ENCODE measurements at places on chromosomes 1 and 21.

- no peak for DNase-seq
These were observed 1.2 kb downstream of the GBP5 start for GRCh38 chr1:89271341-89272015.

- no peak for DNase-seq
These were observed 1.5 kb upstream of the CNN3 start for GRCh38 chr1:94928293-94928939.

DNA sequence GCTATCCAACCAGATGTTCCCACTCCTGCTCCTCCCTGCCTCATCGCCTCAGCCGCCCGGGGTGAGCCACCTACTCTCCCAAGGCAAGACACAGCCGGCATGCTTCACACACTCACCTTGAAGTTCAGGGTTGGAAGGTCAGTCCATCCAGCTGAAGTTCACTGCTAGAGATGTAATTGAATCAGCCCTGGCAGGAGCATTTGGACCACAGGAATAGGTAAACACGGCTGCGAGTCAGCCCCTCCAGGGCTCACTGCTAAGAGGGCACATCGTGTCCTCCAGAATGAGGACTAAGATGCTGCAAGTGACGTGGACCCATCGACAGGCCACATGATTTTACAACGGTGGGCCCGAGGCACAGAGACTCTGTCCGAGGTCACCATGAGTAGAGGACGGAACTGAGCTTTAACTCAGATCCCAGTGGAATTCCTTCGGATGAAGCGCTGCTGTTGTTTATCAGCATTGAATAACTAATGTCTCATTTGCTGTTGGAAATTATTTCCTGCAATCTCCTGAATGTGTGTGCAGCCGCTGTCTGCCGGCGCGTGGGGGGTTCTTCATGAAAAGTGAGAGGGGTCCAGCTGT, 41.9 kb downstream of the RSPH1 start:
- DNase-seq = no peak

DNA sequence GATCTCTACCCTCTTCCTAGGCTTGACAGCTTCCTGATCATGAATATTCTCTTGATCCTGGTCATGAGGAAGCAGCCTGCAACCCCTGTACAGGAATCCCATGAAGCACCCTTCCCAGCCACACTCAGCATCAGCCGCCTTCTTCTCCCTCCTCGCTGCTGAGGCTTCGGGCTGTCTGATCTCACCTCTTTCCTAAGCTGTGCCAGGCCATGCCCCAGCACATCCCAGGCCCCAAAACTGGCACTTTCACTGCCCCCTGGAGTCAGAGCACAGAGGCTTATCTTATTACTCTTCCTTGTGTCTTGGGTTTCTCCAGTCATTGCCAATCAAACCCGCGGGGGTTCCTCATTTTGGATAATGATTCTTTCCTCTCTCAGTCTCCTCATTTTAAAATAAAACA, 259.5 kb downstream of the RGS7 start:
- no peak for DNase-seq

DNA sequence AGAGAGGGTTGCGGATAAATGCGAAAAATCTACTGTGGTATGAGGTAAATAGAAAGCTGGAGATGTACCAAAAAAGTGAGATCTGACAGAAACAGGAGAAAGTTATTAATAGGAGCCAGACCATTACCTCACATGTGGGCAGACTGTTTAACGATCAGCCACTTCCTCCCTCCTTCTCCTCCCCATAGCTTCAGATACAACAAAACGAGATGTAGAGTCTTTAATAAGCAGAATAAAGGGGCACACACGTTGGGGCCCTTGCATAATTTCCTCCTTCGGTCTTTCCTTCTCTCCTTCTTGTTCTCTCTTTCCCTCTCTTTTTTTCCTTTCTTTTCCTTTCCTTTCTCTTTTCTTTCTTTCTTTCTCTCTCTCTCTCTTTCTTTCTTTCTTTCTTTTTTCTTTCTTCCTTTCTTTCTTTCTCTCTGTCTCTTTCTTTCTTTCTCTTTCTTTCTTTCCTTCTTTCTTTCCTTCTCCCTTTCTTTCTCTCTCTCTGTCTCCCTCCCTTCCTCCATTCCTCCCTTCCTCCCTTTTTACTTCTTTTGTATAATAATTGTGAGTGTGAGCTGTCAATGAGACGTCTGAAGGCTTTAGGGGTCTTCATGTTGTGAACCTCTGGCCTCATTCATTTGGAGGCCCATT, 242.1 kb downstream of the GRIK1 start:
- DNase-seq = no peak

- no peak for DNase-seq
These were observed 46.4 kb upstream of the ERG start for GRCh38 chr21:38544661-38545060.

- no peak for DNase-seq
These were observed 62.0 kb downstream of the KCNK1 start for GRCh38 chr1:233675893-233676292.

DNA sequence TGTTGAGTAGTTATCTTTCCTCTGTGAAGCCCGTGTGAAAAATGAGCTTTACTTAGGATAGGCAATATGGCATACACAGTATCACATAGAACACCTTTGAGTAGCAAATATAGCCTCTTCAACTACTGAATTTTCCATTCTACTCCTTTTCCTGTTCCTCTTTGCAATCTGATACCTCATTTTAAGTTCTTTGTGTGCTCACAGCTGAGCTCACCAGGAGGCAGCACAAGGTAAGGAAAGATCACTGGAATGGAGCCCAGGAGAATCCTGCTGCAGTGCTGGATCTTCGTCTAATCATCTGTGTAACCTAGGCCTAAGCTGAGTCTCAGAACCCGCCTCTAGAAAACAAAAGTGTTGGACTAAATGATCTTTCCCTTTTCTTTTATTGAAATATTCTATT, 171.0 kb downstream of the LRRC40 start:
- DNase-seq = no peak

DNA sequence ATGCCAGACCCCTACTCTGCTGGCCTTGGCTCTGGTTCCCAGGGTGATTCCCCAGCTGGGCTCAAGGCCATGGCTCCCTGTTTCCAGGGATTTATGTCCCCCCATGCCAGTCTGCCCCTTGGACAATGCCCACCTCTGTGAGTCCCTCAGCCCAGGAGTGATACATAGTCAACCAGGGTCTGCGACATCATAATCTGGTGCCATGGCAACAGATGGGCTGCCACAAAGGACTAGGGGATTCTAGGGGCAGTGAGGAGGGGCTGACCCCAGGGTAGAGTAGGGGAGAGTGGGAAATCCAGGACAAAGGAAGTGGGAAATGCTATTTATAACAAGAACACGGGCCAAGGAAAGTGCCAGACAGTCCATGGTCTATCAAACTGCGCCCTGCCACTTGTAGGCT, 33.8 kb downstream of the LRP8 start:
- no peak for DNase-seq

DNA sequence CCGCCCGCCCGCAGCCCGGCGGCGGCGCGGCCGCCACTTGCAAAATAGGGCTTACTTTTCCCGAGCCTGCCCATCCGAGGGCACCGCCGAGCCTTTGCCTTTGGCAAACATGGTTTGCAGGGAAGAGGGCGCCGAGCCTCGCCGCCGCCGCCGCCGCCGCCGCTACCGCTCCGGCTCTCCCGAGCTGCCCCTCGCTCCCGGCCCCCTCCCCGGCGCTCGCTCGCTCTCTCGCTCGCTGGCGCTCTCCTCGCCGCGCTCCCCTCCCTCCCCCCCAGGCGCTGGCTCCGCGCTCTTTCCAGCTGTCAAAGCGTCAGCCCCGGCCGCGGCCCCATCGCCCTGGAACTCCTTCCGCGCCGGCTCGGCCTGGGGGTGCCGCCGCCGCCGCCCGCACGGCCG, 298 bp downstream of the SSBP3 start:
- no peak for DNase-seq

DNA sequence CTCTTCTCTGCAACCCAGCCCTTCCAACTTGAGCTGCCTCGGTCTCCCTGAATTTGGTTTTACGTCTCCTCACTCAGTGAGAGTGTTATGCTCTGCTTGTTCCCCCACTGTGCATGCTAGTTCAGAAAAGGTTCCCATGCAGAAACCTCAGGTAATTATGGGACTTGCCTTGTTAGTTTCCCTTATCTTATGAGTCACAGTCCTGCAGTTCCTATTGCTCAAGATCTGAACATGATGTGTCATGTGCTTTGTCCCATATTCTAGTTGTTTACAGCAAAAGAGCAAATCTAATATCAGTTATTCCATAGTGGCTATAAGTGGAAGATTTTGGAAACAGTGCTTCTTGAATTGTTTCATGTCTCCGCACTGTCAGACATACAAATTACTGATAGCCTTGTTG, 74.4 kb downstream of the DUSP10 start:
- DNase-seq = peak; percentile 33
